ENCODE measurements at places on chromosomes 11 and 22.

DNA sequence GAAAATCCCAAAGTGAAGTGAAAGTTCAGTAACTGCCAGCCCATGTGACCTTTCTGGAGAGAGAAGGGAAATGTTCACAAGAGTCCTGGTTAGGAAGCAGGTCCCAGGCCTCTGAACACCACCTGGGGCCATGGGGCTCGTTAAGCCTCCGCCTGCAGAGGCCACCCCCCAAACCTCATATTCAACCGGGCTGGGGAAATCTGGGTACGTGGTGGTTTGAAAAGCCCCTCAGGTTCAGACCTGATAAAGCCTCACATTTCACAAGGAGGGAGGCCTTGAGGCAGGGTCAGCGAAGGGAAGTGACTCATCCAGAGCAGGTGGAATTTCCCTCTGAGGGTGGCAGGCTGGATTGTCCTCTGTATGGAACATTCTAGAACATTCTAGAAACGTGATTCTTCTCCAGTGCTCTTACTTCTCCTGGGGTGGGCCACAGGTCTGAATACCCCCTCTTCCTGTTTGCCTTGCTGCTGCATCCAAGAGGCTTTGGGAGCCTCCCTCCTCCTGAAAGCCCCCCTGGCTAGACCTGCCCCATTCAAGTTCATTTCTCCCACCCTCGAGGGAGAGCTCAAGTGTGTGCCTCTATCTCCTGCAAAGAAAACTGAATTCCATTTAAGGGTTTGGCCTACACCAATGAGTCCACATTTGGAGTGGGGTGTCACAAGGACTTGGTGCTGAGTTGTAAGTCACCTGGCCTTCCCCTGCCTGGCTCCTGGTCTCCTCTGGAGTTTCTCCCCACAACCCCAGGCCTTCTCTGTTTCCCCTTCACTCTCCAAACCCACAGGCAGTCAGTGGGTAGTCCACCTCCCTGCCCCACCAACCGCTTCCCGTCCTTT lies 6.3 kb downstream of the FXYD2 start:
- peak; percentile 88 for DNase-seq

GRCh38 chr11:12192794-12193514 lies 82.6 kb downstream of the MICAL2 start:
- peak; percentile 37 for DNase-seq

- peak; percentile 81 for DNase-seq
Measured at GRCh38 chr22:50526108-50526833, 873 bp upstream of the SCO2 start.

- peak; percentile 87 for DNase-seq
Measured at GRCh38 chr22:30309951-30310741, 16.6 kb downstream of the TBC1D10A start.
